ENCODE measurements at places on chromosomes 1 and 21.

DNA sequence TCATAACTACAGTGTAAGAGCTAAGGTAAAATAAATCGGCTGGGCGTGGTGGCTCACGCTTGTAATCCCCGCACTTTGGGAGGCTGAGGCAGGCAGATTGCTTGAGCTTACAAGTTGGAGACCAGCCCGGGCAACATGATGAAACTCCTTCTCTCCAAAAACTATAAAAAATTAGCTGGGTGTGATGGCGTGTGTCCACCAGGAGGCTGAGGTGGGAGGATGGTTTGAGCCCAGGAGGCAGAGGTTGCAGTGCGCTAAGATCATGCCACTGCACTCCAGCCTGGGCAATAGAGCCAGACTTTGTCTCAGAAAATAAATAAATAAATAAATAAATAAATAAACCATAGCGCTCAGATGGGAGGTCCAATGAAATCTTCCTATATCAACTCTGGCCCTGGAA lies 16.7 kb upstream of the FAM110D start:
- DNase-seq: no peak

- DNase-seq: no peak
Observed at GRCh38 chr1:175580841-175581240, 162.6 kb downstream of the TNR start.

GRCh38 chr1:8910914-8911313 lies 32.4 kb upstream of the ENO1 start:
- no peak for DNase-seq

- no peak for DNase-seq
Observed at GRCh38 chr21:44966135-44967081, 26.6 kb downstream of the SLX9 start.

GRCh38 chr1:85824066-85824840 lies 116.0 kb upstream of the ZNHIT6 start:
- DNase-seq: no peak

DNA sequence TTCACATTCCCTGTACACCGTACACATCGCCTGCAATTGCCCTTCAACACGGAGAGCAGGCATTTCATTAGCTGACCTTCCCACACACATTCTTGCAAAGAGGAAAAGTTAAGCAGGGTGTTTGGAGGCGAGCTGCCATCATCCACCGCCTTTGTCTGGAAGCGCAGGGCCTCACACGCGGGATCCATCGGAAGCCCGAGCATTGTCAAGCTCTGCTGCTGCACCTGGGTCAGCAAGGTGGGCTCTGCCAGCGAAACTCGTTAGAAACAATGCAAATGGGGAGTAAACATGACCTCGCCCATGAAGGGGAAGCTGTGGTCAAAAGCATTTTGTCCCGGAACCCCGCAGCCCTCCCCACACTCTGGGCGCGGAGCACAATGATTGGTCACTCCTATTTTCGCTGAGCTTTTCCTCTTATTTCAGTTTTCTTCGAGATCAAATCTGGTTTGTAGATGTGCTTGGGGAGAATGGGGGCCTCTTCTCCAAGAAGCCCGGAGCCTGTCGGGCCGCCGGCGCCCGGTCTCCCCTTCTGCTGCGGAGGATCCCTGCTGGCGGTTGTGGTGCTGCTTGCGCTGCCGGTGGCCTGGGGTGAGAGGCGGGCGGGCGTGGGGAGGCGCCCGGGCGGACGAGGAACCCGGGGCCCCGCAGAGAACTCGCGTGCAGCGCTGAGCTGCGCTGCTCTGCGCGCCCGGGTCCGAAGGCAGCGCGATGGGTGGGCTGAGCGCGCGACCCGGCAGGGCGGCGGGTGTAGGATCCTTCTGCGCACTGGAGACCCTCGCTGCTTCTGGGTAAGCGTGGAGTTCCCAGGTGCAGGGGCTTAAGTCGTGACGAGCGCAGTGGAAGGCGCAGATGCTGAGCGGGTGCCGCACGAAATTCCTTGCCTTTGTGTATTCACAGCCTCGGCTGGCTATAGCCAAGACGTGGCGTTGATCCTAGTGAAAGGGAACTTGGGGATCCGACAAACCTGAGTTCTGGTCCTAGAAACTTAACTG lies at the start of gene CR1:
Gene CR1 (plus strand): TSS at position 357 of the 992 bp plus-strand sequence. CDS start 111 bp downstream, at position 468.
- DNase-seq: peak; percentile 45

DNA sequence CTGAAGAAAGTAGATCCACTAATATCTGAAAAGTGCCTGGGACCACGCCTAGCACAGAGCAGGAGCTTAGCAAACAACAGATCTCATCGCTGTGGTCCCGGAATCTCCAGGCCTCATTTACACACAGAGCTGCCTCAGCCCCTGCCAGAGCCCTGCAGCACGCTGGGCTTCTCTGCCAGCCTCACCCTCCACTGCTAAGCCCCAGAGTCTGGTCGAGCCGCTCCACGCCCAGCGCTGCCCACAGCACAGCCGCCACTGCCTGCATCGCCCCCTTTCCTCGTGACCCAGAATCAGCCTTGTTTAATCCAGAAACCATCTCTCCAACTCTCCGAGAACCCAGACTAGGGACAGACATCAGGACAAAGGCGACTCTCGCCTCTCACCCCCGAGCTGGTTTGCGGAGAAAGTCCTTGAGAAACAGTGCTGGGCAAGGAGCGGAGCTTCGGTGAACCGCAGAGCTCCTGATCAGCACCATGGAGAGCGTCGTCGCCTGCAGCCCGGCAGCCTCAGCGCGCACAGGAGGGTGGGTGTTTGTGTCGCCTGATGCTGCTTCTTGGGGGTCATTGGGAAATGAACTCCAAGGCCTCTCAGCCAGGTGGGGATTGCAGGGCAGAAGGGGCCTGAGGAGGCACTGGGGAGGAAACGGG lies 145.1 kb downstream of the NPHP4 start:
- no peak for DNase-seq

GRCh38 chr1:244419024-244419423 lies 32.7 kb downstream of the ADSS2 start:
- no peak for DNase-seq

DNA sequence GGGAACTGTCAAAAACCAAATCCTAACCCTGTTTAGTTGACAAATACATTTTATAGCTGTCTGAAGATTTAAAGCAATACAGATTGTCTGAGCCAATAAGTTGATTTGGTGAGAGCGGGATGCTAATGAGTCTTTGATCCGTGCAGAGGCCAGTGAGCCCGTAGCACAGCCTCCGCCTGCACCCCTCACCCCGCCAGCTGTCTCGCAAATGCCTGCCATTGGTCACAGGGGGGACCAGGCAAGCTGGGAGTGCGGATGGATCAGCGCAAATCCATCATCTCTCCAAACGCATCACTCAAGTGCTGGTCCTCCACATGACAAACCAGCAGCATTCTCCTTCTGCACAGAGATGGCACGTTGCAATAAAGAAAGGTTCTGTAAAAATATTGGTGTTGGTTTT lies 51.0 kb downstream of the ZBTB18 start:
- DNase-seq: no peak

DNA sequence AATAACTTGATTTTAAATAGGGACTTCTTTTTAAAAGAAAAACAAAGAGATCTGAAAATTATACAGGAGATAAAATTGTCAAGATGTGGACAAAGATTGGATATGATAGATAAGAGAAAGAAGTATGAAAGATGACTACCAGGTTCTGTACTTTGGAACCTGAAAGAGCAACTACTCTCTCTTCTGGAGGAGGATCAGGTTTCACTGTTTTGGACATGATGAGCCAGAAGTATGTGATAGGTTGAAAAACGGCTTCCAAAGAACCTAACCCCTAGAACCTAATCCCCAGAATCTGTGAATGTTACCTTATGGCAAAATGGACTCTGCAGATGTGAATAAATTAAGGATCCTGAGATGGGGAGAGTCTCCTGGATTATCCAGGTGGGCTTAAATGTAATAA lies 26.2 kb downstream of the RSBN1 start:
- DNase-seq: no peak

GRCh38 chr1:12230549-12231275 lies 882 bp downstream of the VPS13D start:
- DNase-seq: no peak

GRCh38 chr1:36400825-36401601 lies 3.3 kb upstream of the LSM10 start:
- DNase-seq: no peak

DNA sequence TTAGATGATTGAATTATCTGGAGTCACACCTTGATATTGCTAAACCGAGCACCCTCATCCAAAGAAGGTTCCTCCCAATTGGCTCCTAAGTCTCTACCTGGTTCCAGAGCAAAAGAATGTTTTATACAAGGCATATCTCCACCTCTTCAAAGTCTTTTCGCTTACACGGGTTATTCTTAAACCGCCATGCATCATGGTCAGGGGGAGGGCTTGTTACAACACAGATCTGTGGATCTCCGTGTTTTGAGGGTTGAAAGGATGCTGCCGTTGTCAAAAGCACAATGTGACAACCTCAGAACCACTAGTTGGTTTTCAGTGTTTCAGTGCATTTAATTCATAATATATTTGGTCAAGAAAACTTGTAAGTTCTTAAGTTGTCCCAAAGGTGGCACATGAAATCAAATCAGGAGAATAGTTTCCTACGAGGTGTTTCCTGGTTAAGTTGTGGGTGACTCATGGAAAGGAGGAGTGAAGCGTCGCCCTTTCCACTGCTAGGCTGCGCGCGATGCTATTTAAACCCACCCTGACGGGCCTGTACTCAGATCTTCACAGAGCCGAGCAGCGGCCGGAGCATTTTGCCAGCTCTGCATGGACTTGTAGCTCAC lies 1531.6 kb upstream of the TPTE start:
- no peak for DNase-seq

- DNase-seq: no peak
Observed at GRCh38 chr1:179743679-179744400, 749 bp downstream of the FAM163A start.

DNA sequence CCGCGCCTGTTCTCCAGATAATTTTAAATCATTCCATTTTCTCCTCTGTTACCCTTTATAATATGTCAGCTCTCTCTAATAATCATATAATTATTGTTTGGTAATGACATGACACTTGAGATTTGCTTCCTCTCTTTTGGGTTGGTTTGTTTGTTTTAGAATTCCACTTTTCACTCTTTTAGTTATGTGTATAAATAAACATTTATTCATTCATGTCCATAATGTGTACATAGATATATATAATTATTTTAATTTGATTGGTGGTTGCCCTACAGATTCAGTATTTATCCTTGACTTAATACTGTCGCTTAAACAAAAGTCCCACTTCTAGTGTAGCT lies 93.4 kb upstream of the FMN2 start:
- no peak for DNase-seq

DNA sequence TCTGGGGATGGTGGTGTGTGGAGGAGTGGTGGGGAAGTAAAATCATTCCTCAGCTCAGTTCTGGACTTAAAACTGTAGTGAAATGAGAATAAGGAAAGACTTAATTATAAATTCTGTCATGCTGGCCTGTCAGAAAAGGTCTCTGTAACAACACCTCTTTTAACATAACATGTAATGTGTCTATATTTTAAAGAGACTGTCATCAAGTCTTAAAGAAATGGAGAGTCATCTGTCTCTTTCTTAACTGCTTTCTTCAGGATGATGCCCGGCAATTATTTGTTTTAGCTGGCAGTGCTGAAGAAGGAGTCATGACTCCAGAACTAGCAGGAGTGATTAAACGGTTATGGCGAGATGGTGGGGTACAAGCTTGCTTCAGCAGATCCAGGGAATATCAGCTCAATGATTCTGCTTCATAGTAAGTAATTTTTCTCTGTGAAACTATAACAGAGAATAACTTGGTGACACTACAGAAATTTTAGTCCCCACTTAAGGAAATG lies 30.6 kb downstream of the GNAI3 start:
- DNase-seq: no peak

DNA sequence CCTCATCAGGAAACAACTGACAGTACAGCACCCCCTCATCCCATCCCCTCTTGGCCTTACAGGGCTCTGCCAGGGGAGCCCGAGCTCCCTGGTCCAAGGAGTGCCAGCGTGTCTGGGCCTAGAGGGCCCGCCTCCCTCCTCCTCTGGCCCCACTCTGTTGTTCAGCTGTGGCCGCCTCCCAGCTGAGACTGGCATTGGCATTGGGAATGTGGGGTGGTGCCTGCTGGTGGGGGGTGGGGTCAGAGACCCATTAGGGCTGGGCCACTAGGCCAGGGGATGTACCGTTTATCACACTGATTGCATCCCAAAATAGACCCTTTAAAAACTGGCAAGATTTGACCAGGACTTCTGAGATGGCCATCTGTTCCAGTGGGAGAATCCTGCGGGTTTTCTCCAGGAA lies 1.4 kb downstream of the LDLRAP1 start:
- no peak for DNase-seq

- DNase-seq: no peak
Observed at GRCh38 chr1:38242506-38242905, 195.9 kb upstream of the POU3F1 start.

DNA sequence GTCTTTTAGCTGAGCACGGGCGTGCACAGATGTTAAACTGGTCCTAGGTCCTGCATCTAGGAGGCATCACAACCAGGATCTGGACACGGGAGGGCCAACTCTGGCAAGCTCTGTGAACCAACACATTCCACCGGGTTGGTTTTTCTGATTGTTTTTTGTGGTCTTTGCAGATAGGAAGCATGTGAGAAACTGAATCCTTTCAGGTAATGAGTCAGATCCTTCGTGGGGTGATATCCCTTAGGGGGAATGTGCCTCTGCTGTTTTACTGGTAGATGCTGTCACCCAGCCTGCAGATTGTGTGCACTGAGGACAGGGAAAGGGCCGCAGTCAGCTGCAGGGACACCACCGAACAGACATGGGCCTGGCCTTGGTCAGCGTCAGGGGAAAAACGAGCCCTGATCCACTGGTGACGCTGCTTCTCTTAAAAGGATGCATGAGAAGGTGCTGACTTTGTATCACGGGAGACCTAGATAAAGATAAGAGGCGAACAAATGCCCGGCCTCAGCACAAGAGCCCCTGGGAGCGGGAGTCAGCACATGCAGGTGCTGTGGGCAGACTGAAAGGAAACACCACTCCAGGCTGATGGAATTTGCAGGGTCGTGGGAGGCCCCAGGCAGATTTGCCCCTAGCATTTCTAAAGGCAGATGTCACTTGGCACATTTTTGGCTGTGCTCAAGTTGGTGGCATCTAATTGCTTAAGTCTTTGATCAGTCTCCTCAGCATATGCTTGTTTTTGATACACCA lies 51.1 kb downstream of the DOP1B start:
- DNase-seq: no peak

GRCh38 chr1:20742671-20743070 lies 10.2 kb upstream of the SH2D5 start:
- no peak for DNase-seq

- no peak for DNase-seq
Observed at GRCh38 chr21:43358940-43359822, 67.8 kb downstream of the SIK1 start.

Data from naive thymus-derived CD4-positive, alpha-beta T cell (primary cell).